ENCODE measurements at places on chromosomes 5 and 9.

DNA sequence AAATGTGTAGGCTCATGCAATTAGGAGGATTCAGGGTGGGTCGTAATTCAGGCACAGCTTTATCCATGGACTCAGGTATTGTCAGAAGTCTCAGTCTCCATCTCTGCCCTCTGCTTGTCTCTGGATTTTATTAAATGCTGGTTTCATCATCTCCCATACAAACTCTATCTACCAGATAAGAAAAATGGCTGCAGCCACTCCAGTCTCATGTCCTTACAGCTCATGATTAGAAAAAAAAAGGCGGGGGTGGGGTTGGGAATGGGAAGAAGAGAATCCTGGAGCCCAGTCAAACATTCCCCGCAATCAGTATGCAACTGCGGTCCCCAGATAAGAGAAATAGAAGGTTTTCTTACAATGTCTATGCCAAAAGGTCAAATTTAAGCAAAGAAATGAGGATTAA, 7.6 kb upstream of the FBXO38 start:
- no peak for DNase-seq

DNA sequence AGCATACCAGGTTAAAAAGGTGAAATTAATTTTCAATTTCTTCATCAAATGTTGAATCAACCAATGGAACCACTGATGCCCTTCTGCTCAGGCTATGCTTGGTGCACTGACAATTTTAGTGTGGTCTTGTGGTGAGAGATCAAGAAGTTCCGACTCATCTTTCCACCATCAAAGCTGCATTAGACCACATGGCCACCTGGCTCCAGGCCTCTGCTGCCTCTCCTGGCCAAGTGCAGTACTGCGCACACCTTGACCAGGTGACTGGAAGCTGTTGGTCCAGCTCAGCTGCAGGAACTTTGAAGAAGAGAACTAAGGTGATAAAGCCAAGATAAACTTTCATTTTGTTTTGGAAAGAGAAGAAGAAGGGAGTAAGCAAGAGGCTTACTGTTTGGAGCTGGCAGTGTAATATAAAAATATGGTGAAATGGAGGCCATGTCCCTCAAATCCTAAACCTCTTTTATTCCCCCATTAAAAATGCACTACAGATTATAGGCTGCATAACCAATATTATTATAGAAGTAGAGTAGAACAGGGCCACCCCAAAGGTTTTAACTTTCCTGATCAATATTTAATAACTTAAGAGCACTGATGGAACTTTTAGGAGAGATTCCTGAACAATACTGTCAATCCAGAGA, 315.5 kb upstream of the C9orf72 start:
- DNase-seq: no peak

GRCh38 chr9:8962084-8962483, 1162.5 kb upstream of the DMAC1 start:
- DNase-seq: no peak

GRCh38 chr5:170183816-170184687, 48.7 kb upstream of the C5orf58 start:
- DNase-seq: peak; percentile 34

DNA sequence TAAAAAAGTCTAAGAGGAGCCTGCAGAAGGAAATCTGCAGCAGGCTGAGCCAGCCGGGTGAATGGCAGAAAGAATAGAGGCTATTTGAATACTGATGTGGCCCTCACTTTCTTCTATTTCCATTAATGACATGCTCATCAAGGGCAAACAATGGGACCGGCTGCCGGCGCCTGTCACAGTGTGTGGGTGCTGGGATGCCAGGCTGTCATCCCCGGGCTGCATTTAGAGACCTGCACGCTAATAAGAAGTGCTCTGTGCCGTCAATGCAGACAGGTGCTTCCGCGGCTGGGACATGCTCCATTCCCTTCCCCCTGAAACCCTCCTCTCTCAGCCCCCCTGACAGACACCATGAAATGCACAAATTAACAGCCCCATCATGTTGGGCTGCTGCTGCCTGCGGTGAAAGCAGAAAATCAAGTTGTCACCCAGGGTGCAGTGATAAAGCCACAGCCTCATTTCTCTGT, 217.7 kb upstream of the TBCA start:
- DNase-seq: peak; percentile 51

- no peak for DNase-seq
These were observed 597.0 kb downstream of the PTPRD start for GRCh38 chr9:10015755-10016154.

GRCh38 chr5:102866237-102866600, 111.1 kb downstream of the PAM start:
- DNase-seq: no peak

- DNase-seq: no peak
These were observed 57.0 kb downstream of the CXXC5 start for GRCh38 chr5:139705191-139705590.

DNA sequence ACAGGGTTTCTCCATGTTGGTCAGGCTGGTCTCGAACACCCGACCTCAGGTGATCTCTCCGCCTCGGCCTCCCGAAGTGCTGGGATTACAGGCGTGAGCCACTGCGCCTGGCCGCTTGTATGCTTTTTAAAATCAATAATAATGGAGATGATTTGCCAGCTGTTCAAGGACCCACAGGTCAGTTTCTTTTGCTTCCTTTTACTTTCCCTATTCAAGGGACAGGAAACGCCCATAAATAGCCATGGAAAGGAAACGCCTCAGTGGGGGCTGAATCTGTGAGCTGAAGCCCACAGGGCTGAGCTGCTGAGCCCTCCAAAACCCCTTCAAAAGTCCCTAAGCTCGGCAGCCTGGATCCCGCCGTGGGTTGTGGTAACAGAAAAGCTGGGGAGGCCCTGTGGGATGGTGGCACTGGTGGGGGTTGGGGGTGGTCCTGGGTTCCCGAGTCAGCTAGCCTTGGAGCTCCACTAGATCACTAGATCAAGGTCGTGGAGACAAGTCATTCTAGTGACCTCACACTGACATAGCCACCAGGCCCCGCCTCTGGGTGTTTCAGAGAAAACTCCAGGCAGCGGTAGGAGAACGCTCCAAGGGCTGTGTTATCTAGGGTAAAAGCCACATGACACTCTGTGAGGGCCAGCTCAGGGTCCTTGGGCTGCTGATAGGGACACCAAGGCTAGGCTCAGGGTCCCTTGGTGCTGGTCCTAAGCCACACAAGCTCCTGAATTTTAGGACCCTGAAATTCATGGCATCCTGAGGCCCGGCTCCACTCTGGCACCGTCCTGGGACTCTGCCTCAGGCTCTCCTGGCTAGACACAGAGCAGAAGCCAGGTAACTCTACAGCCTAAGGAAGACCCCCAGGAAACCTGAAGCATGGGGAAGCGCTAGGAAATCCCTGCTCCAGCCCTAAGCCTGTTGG, 18.0 kb upstream of the DUSP1 start:
- no peak for DNase-seq

GRCh38 chr5:126351153-126351552, 72.1 kb upstream of the GRAMD2B start:
- no peak for DNase-seq

DNA sequence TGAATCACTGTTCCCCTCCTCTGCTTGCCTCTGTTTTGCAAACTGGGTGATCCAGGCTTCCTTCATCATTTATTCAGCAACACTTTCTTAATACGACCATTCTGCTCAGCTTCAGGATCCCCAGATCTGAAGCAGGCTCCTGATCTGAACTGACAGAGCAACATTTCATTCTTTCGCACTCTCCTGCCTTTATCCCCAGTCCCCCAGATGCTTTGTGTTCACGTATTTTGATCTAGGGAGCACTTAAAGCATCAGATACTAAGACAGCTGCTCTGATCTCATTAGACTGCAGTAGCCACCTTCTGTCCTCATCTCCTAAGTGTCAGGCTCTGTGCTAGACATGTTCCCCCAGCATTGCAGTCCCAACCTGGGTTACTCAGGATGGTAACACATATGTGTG, 158.0 kb downstream of the TRIO start:
- DNase-seq: no peak

DNA sequence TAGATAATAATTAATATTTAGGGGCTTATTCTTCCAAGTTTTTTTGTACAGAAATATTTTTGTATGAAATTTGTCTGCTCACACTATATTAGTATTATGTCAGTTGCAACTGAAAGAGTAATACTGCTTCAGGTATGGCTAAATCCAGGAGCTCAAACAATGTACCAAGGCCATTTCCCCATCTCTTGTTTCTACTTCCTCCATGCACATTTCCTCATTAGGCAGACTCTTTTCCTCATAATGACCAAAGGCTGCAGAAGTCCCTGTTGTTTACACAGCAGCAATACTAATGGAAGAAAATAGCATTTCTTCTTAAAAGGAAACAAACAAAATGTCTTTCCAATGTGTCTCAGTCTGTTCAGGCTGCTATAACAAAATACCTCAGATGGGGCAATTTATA, 9.2 kb upstream of the OTULINL start:
- no peak for DNase-seq

GRCh38 chr9:110241858-110242321, 14.4 kb downstream of the TXN start:
- DNase-seq: no peak

DNA sequence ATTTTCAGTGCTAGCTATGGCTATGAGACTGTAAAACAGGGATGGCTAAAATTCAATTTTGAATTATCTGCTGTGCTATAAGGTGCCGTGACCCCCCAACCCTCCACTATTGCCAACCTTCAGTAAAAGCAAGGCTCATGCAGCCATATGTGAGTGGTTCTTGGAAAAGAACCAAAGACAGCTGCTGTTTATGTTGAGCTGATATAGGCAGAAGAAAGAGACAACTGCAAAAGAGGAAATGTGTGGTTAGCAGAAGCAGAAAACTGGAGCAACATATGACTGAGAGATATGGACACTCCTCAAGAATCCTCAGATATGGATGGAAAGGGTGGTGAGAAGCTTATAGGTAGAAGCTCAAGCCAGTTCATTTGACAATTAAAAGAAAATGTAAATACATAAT, 200.3 kb downstream of the TLE1 start:
- no peak for DNase-seq

DNA sequence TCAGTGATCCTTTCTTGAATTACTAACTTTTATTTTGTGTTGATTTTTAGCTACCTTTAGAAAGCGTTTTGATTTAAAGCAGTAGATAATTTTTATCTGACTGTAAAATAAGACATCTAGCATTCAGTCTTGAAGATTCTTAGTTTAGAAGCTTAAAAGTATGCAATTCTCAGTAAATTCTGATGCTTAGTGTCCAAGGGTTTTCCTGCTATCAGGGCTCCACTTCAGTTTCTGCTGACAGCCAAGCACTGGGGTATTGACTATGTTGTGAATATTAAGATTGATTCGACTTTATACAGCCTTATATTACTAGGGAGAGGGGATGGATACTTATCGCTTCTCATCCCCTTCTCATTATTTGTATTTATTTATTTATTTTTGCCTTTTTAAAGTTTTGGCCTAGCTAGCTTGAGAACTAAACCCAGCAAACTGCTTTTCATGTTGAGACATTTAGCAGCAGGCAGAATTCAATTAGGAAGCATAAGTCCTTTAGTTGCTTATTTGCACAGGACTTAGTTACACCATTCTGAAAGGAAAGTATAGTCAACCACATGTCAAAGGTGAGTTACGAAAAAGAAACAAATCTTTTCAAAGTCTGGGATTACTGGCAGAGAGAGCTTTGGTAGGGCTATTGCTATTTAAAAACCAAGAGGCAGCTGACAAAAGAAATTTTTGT, 2.9 kb downstream of the PBX3 start:
- DNase-seq: no peak

DNA sequence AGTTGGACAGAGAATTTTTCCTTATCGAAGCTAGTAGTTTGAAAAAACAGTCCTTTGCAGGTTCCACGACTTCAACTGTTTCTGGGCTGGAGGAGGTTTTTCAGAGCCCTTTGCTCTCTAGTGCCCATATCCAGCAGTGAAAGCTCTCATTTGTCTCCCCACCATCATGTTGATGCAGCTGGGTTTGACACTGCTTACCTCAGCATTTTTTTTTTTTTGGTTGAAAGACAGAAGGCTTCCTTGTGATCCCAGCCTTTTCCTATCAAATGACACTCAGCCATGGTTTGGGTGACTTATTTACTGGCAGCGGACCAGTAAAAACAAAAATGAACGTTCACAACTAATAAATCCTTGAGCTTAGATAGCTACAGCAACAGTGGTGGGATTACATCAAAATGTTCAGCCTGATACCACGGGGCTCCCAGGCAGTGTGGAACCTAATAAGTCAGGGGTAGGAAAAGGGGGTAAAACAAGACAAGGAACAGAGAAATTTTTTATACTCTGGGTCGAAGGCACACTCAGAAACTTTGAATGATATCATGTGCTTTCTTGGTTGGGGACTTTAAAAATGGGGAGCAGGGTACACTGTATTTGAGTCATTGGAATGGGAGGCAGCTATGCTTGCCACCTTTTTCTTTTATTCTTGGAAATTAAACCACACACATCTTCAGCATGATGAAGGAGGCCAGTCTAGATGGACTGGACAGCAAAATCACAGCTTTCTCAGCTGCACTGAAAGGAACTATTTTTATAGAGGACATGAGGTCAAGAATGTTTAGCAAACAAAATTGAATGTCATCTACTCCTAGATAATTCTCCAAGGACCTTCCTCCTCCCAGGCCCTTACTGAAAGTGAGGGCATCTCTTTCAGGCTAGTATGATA, 308.9 kb upstream of the MPDZ start:
- DNase-seq: no peak

DNA sequence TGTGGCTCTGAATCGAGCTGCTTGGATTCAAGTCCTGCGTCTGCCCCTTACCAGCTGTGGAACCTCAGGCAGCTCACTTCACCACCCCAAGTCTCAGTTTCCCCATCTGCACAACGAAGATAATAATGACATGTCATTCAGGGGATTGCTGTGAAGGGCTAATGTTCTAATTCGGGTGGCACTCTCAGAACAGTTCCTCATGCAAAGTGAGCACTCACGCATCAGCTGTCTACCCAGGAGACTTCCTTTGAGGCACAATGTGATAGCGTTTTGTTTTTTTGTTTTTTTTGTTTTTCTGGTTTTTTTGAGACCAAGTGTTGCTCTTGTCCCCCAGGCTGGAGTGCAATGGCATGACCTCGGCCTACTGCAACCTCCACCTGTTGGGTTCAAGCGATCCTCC, 56.4 kb downstream of the NTNG2 start:
- DNase-seq: no peak

- peak; percentile 68 for DNase-seq
These were observed 265.8 kb downstream of the MLLT3 start for GRCh38 chr9:20356403-20357036.

DNA sequence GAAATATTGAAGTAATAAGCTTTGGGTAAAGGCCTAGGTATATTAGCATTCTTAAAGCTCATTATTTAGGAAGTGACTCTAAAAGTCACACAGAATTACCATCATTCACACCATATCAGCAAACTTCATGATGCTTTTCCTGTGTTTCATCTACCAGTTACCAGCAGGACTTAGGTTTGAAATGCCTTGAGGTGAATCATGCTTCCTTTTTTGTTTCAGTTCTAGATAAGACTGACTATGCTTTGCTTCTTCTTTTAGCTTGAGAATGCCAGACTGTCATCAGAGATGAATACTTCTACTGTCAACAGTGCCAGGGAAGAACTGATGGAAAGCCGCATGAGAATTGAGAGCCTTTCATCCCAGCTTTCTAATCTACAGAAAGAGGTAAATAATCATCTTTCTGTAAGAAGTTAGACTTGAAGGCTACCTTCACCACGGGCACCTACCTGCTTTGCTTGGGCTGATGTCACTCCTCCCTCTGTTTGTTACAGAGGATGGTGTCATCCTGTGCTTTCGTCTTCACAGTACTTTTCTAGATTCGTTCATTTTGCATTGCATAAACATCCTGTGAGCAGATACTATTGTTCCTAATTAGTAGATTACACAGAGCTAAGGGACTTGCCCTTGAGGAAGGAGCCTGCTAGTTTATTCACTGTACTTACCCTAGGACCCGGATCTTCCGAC, 34.7 kb downstream of the LMNB1 start:
- no peak for DNase-seq

- no peak for DNase-seq
These were observed 4.1 kb upstream of the CCL21 start for GRCh38 chr9:34714007-34714406.

GRCh38 chr5:89878140-89879132, 531.1 kb downstream of the CETN3 start:
- DNase-seq: peak; percentile 42

Data from NCI-H1436 (cell line).